Activated naive CD8-positive, alpha-beta T cell treated with anti-CD3 and anti-CD28 coated beads, Interleukin-2, amount 50 U/mL, for 24 hours (primary cell): ENCODE measurements at places on chromosomes 13 and 19.

DNA sequence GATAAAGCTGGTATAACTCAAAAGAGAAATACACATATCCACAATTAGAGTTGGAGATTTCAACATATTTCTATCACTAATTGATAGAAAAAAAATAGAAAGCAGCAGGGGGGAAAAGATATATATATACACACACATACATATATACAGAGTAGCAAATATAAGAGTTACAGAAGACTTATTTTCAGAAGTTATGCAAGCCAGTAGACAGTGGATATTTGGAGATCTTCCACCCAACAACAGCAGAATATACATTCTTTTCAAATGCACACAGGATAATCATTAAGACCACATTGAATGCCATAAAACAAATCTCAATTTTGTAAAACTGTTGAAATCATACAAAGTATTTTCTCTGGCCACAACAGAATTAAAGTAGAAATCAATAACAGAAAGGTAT lies 192.8 kb downstream of the LACC1 start:
- peaks cover 7% of the 10 kb centered on the region for H3K4me1 ChIP-seq
- no peak overlapping the region for H3K27ac ChIP-seq
- H3K27me3 ChIP-seq = peaks cover 4% of the 10 kb centered on the region

- no peaks in the 10 kb centered on the region for H3K27me3 ChIP-seq
- H3K4me3 ChIP-seq = peak overlapping the region; percentile 98
- DNase-seq = no peak
- H3K4me1 ChIP-seq = peaks cover 20% of the 10 kb centered on the region
- peak overlapping the region; percentile 95 for H3K27ac ChIP-seq
Observed at GRCh38 chr19:1874554-1875185, 10.6 kb downstream of the ABHD17A start.

DNA sequence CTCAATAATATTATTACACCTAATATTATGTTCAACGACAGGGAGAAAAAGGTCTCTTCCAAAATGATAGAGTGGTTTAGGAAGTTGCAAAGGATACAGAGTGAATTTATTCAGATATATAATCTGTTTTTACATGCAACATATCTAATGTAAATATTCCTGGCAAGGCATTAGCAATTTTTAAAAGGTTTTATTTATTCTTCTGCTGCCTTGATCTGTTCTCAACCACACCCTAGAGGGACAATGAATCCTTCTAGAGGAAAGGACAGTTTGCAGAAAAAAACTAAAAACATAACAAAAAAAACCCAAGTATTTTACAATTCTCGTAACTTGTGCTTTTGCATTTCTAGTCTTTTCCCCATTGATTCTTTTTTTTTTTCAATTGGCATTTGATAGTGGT lies 459.6 kb downstream of the KLF12 start:
- no peaks in the 10 kb centered on the region for H3K36me3 ChIP-seq
- H3K4me3 ChIP-seq = no peak overlapping the region
- H3K4me1 ChIP-seq = no peaks in the 10 kb centered on the region
- DNase-seq = no peak

DNA sequence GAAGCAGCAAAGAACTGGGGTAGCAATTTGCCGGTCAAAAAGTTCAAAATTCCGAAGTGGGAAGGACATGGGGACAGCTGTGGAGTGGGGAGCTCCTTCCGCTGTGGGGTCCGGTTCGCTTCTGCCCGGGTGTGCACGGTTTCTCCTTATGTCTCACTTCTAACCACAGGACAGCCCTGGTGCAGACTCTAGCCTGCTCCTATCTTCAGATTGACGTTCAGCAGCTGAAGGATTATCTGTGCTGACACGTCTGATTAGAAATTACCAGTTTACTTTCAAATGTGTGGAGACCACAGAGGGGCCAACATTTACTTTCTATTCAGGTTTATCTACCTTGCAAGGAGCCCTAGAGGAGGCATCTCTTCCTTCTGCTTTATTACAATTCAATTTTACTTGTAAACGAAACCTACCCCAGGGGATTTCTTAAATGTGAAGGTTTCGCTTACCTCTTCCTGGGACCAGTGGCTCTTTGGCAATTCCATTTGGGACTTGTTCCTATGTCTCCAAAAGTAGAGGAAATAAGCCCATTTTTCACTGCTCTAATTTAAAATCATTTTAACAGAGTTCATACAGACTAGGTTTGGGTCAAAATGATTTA lies 27.3 kb downstream of the LHFPL6 start:
- no peaks in the 10 kb centered on the region for H3K36me3 ChIP-seq
- no peak overlapping the region for H3K27ac ChIP-seq
- H3K4me1 ChIP-seq = no peaks in the 10 kb centered on the region
- peaks cover 4% of the 10 kb centered on the region for H3K27me3 ChIP-seq
- no peak for DNase-seq

GRCh38 chr13:89380101-89380500 lies 1708.9 kb downstream of the SLITRK5 start:
- H3K27me3 ChIP-seq = no peaks in the 10 kb centered on the region
- no peak for DNase-seq
- no peak overlapping the region for H3K4me3 ChIP-seq

DNA sequence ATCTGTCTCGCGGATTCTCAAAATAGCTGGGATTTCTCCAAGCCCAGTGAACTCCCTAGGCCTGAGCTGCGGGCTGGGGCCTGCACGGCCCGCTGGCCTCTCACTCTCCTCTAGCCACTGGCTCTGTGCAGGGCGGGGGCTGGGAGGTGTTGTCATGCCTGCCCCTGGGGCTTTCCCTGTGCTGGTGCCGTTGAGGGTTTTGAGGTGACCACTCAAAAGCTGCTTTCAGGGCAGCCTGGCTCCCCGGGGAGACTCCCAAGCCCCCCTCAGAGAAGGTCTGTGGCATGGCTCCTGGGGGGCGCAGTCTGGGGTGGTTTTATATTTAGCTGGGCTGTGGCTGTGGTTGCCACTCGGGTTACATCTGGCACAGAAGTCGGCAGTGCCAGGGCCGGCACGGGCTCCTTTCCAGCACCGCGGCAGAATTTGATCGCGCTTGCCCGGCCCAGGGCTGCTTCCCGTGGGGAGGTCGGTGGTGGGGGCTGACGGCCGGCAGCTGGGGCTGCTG lies 10.0 kb downstream of the NDUFB7 start:
- peaks cover 3% of the 10 kb centered on the region for H3K36me3 ChIP-seq
- no peak overlapping the region for H3K27ac ChIP-seq
- no peaks in the 10 kb centered on the region for H3K27me3 ChIP-seq
- H3K4me3 ChIP-seq = no peak overlapping the region
- H3K4me1 ChIP-seq = peaks cover 23% of the 10 kb centered on the region
- DNase-seq = no peak
